ENCODE measurements at places on chromosomes 12 and 14.

DNA sequence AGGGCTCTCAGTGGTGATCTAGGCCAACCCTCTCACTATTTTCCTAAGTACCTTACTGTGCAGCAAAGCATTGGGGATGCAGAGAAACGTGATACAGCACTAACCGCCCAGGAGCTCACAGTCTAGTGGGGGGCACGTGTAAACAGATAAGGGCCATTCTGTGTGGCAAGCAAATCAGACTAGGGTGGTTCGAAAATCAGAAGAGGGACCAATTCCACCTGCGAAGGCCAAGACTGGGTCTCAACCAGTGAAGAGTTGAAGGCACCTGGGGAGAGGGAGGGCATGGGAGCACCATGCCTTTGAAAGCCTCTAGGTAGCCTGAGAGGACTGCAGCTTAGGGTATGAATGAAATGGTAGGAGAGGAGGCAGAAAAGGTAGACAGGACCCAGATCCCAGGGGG is 2.2 kb downstream of the PITPNM2 start:
- DNase-seq = no peak

DNA sequence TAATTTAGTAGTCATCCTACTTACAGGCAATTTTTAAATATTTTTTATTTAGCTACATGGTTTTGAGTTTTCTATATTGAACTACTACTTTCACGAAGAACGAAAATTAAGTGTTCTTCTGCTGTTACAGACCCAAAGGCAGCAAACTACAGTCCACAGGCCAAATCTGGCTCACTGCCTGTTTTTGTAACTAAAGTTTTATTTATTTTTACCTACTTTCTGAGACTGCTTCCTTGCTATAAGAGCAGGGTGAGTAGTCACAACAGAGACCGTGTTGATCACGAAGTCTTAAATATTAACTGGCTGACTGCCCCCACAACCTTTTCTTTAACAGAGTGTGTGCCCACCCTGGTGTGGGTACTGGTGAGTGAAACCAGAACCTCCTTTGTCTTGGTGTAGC is 11.6 kb downstream of the RBM19 start:
- DNase-seq = no peak

DNA sequence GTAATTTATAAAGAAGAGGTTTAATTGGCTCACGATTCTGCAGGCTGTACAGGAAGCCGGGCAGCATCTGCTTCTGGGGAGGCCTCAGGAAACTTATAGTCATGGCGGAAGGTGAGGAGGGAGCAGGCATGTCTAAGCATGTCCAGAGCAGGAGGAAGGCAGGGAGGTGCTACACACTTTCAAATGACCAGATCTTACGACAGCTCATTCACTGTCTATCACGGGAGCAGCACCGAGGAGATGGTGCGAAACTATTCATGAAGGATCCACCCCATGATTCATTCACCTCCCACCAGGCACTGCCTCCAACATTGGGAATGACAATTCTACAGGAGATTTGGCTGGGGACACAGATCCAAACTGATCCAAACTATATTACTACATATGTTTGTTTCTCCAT is 10.0 kb downstream of the SFSWAP start:
- DNase-seq = no peak

GRCh38 chr12:121279507-121279915 is 17.0 kb downstream of the CAMKK2 start:
- DNase-seq = no peak

DNA sequence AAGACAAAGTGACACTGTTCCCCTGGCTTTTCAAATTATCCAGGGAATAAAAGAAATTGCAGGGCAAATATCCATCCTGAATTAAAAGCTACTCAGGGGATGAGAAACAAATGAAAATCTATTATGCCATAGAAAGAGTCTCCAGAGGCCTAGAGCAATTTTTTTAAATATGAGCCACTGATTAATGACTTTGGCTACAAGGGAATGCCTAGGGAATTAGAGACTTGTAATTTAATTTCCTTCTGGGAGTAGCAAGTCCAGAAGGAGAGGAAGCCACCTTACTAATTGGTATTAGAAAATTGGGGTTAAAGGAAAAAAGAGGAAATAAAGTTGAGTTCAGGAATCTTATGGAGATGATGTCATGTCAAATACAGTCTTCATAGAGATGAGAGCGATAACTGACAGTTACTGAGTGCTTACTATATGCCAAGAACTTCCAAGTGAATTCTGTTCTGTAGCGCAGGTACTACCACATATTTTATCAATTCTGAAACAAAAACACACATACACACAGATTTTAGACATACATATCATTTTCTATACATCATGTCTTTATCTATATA is 304.4 kb downstream of the DUSP6 start:
- no peak for DNase-seq

- DNase-seq = no peak
Observed at GRCh38 chr14:76329951-76330350, 46.0 kb upstream of the ESRRB start.

DNA sequence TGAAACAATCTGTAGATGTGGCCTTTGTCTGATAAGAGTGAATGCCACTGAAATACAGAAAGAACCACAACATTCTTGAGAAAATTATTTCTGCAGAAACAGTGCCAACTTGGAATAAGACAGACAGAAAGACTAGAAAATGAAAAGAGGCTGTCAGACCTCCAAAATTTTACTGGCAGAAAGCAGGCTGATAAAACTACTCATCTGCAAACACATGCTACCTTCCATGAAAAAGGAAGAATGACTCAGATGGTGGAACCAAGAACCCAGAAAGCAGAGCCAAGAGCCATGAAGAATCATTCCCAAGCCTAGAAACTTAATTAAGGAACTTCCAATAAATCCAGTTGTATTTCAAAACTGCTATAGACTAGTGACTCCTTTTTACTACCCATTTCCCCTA is 31.9 kb upstream of the OSBPL8 start:
- DNase-seq = no peak

DNA sequence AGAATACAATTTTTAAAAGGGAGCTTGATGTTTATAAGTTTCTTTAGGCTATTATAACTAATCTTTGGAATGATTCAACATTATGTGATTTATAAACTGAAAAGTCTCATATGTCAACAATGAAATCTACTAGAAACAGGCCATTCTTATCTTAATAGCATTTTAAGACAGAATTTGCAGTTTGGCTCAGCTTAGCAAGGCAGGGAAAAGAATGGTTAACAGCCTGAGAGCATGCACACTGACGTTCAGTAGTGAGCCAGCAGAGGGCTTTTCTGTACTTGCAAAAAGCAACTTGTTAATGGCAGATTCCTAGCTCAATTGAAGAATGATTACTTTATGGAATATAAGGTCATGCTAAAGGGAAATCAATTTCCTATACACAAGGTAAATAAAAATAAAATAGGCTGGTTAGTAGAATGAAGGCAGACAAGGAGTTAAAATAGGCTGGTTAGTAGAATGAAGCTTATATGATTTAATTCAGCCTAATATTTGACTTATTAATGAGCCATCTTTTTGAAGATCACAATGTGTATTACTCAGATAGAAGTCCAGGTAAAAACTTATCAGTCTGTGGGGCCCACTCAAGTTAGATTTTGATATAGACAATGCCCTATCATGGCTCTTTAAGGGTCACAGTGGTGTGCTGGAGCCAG is 95.9 kb downstream of the OTOGL start:
- DNase-seq = no peak

DNA sequence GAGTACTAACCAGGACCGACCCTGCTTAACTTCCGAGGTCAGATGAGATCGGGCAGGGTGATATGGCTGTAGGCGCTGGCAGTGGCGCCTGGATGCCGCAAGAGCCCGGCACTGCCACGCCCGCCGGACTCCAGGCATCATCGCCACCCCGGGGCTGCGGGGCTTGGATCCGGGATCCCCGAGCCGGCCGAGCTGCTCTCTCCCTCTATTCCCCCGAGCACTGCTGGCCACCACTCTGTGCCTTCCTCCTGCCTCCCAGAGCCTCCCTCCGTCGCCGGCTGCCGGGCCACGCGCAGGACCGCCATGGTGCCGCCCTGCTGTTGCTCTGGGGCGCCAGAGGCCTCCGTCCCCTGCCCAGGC is 153.2 kb upstream of the ALG10B start:
- no peak for DNase-seq

Measured in activated CD4-positive, alpha-beta T cell treated with anti-CD3 and anti-CD28 coated beads, Interleukin-2, amount 50 U/mL, for 4 hours (primary cell).